SHP77 treated with DMSO at 0.1 percent for 48 hours (cell line): ENCODE measurements at places on chromosomes 12 and 14.

- DNase-seq = no peak
Observed at GRCh38 chr12:28425526-28425925, 235.3 kb downstream of the CCDC91 start.

DNA sequence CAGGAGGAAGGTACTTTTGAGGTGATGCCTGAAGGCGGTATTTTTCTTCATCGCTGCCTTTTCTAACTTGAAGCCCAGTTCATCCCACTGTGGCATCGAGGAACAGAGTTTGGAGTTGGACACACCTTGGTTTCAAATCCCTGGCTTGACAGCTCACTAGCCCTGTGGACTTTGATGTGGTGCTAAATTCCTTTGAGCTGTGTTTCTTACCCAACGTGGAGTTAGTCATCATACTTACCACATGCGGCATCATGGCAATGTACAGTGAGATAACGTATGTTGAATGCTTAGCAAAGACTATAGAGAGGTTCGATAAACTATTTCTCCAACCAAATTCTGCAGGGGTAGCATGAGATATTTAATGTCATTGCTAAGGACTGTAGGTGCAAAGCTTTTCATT lies 3.4 kb downstream of the PLEKHG3 start:
- no peak for DNase-seq

- DNase-seq = no peak
Observed at GRCh38 chr12:115762936-115763335, 514.6 kb downstream of the MED13L start.

DNA sequence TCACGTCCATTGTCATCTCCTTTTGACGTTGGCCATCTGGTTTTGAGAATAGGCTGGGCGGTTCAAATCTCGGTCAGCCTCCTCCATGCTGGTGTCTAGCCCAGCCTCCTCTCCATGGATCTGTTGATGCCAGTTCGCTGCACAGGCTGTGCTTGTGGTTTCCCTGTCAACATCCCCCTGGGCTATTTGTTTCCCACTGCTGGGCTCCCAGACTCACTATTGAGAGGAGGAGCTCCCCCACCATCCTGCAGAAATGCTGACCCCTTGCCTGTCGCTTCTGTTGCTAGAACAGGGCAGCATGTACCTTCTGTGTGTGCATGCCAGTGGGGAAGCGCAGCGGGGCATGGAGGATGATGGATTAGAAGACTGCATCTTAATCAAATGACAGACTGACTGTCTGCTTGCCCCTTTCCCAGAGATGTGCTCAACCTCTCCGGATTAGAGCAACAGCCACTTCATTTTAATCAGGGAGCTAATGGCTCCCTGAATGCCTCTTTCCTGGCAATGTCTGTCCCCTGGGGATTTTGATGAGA lies 170.5 kb downstream of the TSPAN9 start:
- DNase-seq = no peak

DNA sequence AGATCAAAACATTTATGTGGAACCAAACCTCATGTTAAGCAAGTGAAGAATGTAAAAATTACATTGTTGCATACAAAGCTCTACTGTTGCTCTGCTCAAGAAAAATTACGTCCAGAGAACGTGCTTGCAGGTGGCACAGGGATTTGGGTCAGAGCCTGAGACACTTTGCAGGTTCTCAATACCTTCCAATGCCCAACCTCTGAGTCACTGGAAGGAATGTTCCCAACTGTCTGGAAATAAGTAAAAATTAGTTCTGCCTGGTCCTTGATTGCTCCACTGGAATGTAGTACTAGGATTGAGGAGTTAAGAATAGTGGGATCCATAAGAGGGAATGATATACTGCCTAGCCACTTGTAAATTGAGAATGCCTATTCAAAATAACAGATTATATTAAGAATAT lies 2.8 kb upstream of the IFNG start:
- DNase-seq = no peak

DNA sequence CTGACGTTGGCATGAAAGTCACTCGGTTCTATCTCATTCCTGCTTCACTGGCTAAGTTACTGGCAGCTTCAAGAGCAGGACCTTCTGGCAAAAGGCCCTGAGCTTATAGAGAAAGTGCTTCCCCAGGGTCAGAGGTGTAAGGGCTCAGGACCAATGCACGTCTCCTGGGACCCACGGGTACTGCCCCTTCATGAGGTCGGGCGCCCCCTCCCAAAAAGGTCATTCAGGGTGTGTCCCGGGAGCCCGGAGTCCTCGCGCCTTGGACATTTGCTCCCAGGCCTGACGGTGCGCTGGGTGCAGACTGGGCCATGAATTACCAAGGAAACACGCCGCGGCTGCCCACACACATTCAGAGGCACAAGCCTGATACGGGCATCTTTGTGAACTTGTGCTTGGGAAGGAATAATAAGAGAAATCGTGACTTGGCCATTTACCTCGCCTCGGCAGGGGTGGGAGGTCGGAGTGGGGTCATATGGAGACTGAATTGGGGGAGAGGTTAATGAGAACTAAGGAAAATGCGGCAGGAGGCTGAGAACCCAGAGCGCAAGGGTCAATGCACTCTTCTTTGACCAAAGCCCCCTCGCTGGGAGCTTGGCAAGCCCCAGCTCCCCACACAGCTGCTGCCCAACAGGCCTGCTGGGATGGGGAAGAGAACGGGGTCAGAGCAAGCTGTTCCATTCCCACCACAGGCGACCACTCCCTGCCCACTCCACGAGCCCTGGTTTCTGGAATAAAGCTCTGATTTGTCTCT lies 15.7 kb upstream of the SLC6A12 start:
- DNase-seq = no peak

GRCh38 chr12:46578190-46578982 lies 205.8 kb upstream of the SLC38A2 start:
- DNase-seq = no peak

GRCh38 chr14:34218881-34219280 lies 243.2 kb downstream of the SPTSSA start:
- DNase-seq = no peak

GRCh38 chr12:52244615-52244994 lies 11.6 kb downstream of the KRT7 start:
- no peak for DNase-seq

GRCh38 chr12:32535288-32535999 lies 136.1 kb downstream of the FGD4 start:
- peak; percentile 80 for DNase-seq

- DNase-seq = no peak
Observed at GRCh38 chr14:52175982-52176502, 91.5 kb upstream of the PTGDR start.

DNA sequence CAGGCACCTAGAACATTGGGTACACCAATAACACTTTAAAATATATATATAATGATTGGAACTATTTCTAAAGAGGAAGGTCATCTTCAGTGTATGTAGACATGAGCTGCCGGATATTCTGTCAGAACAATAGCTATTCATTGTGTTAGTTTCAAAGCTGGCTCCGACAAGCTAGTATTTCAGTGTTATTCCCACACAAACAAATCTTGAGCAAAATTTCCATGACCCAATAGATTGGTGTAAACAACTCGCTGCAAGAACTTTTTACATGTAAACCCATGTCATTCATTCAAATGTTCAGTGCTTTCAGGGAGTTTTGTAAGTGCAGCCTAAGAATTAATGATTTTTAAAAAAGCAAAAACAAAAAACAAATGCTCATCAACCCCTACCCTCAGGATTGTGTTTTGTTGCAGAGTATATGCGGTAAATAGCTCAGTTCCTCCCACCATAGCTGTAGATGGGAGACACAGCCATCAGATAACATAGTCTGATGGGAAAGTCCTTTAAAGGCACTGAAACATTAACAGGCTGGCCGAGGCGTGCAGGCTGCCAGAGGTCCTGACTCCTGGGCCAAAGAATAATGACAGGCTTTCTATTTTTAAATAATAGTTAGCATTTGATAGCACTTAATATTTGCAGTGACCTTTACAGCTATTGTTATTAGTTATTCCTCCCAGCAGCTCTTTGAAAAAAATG lies 150.3 kb upstream of the ARHGAP5 start:
- DNase-seq = no peak

DNA sequence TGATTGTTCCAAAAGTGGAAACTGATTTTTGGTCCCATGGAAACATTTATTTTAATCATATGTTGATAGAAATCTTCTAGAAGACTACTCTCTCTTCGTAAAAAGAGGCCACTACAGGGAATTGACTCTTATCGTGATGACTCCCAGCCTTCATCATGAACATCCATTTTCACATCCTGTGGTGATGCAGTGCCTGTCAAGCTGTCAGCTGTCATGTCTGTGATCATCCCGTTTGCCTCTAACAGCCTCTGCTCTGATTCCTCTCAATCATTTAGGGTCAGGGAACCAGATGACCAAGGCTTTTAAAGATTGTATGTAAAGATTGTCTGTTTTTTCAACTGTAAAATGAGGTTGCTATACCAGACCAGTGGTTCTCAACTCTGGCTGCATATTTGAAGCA lies 419.0 kb upstream of the MGAT4C start:
- DNase-seq = no peak

DNA sequence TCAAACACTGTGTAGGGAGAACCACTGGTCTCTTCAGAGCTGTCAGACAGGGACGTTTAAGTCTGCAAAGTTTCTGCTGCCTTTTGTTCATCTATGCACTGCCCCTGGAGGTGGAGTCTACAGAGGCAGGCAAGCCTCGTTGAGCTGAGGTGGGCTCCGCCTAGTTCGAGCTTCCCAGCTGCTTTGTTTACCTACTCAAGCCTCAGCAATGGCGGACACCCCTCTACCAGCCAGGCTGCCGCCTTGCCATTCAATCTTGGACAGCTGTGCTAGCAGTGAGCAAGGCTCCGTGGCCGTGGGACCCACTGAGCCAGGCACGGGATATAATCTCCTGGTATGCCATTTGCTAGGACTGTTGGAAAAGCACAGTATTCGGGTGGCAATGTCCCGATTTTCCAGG lies 24.6 kb upstream of the YBX3 start:
- DNase-seq = no peak

DNA sequence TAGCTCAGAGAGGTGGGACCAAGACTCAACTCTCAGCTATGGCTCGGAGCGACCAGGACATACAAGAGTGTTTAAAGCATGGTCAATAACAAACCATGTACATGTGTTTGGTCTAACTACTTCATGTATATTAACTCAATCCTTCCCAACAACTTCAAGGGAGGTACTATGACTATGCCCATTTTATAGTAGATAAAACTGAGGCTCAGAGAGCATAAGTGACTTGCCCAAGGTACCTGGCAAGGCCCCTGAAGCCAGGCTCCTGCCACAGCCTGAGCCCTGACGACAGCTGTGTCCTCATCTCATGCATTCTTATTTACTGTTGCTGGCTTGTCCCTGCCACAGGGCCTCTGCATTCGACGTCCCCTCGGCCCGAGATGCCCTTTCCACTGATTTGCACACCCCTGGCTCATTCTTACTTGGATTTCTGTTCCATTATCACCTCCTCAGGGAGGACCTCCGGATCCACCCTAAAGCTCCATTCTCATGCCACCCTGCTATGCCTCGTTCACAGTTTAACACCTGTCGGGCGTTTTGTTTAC lies 2.6 kb downstream of the TESC start:
- DNase-seq = no peak

- no peak for DNase-seq
Observed at GRCh38 chr14:105138021-105138541, 30.5 kb downstream of the JAG2 start.

DNA sequence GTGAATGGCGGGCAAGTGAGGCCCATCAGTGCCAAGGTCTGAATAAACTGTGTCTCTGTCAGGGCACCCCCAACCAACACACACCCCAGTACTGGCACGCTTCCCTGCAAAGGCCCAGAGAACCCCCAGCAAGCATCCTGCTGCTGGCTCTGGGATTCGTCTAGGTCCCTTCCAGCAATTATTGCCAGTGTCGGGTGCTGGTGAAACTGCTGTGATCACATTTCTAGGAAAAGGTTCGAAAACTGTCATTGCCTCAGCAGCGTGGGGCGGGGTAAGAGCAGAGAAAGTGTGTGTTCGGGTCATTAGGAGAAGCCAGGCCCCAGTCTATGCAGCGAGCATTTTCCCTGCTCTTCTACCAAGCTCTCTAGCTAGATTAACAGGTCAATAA lies 2.5 kb downstream of the FAM222A start:
- no peak for DNase-seq

DNA sequence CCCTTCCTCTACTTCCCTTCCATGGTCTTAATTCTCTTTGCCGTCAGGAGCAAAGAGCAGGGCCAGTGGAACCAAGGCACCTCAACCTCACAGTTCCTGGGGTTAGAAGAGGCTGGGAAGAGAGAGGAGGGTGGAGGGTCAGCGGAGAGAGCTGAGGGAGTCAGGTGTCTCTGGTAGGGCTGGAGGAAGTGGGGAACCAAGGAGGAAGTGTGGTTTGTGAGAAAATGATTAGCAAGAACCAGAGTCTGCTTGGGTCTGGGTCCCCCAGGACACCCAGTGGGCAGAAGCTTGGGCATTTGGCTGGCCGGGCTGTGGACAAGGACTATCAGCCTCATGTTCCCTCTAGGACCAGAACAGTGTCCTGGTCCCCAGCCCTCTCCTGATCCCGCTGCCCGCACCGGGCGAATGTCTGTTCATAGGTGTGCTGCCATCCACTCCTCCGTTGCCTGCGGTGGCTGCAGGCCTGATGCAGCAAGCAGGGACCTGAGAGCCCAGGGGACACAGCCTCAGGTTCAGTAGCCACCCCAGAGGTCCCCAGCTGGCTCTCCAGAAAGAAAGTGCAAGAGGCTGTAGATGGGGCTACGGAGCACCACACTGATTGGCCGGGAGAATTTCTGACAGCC lies 2.3 kb downstream of the HOXC12 start:
- no peak for DNase-seq

- peak; percentile 60 for DNase-seq
Observed at GRCh38 chr14:32896979-32897697, 41.5 kb upstream of the NPAS3 start.

- DNase-seq = no peak
Observed at GRCh38 chr14:88553886-88554456, 836 bp downstream of the PTPN21 start.

GRCh38 chr12:89539426-89540223 lies 13.8 kb upstream of the POC1B start:
- no peak for DNase-seq

DNA sequence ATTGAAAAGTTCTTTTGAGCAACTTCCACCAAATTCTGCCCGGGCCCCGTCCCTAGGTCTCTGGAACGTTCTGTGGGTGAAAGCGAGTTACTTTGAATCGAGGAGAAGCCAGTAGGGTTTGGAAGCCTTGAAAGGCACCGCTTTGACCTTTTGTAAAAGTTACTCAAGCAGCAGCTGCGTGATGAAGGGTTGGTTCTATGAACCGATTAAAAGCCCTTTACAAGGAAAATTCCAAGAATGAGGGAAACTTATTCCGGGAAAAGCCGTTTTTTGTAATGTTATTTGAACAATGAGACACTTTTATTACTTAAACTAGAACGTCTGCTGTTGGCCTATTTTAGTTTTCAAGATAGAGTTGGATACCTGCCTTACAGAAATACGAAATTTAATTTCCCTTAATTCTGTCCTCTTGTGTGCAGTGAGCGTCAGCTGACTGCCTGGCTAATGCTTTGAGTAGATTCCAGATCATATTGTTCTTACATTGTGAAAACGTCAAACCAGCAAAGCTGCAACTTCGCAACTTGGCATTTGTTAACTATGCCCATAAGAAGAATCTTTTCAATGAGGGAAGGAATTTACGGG lies 906 bp downstream of the LARP4 start:
- DNase-seq = no peak

DNA sequence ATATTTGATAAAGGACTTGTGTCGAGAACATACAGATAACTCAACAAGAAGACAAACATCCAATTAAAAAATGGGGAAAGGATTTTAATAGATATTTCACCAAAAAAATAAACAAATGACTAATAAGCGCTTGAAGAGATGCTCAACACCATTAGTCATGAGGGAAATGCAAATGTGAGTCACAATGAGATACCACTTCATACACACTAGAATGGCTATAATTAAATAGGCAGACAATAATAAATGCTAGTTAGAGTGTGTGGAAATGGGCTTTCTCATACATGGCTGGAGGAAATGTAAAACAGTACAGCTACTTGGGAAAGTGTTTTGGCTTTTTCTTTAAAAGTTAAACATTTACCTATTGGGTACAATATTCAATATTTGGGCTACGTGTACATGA lies 34.8 kb downstream of the DLK1 start:
- no peak for DNase-seq
